ENCODE measurements at places on chromosomes 4 and X.

GRCh38 chrX:130075777-130076176 lies 34.5 kb downstream of the ELF4 start:
- DNase-seq = no peak

DNA sequence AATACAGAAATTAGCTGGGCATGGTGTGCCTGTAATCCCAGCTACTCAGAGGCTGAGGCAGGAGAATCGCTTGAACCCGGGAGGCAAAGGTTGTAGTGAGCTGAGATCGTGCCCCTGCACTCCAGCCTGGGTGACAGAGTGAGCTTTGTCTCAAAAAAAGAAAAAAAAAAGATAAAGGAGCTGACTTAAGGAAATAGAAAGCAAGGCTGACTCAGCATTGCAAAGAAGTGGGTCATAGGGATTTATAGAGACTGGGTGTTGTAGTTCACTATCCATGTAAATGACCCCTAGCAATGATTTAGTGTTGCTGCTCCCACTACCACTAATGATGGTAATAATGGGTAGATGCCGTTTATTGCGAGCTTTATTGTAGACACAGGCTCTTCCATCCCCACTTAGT lies 47.6 kb downstream of the ADD1 start:
- DNase-seq = no peak

DNA sequence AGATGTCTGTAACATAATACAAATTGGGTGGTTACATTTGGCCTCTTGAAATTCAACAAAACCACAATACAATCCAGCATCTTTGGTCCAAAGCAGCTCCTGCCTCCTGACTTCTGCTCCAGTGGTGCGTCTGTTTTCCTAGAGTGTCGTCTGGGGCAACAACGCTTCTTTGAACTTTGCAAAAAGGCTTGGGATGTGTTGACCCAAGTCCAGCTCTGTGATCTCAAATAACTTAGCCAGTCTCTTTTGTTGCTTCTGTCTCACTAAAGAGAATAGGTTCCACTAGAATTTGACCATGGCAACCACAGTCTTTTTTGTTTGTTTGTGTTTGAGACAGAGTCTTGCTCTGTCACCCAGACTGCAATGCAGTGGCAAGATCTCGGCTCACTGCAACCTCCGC lies 324.0 kb downstream of the DHRSX start:
- no peak for DNase-seq

DNA sequence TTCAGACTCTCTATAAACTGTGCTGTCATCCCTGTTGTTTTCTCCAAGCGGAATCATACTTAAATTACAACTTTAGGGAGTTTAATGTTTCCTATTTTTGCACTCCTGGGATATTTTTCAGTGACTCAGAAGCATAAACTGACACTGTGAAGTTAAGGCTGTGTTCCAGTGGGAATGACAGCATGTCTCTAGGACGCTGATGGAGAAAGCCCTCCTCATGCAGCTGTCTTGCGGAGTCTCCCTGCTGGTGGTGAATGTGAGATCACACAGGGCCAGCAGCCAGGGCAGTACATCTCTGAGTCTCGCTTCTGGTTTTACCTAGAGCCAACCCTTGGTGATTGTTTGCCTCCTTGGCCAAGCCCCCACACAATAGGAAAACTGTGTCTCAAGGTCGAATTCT lies 53.3 kb downstream of the NFKB1 start:
- DNase-seq = peak; percentile 72

DNA sequence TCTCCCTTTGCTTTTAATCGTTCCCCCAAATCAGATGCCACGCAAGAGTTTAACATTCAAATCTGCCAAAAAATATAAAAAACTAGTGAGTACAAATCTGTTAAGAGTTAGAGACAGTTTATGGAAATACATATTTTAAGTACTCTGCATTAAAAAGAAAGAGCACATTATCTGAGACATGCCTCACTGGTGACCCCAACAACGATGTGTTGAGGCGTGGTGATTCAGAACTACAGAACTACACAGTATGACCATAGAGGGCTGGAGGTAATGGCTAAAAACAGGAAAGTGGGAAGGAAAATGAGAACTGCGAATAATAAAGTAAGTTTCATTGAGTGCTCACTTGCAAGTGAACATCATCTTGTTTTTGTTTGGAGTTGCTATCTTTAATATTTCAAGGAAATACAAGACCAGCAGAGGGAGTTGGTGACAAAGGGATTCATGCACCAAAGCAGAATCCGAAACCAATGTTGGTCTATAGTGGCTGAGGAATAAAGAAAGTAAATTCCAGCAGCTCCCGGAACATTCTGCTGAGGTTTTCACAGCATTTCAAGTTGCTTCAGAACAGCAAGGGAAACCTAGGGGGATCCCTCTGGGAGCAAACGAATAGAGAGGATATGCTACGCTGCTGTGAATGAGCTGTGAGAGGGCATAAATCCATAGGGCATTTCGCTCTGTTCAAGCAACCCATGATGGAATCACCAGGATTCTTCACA lies 92.2 kb downstream of the DCHS2 start:
- DNase-seq = no peak

- DNase-seq = no peak
Observed at GRCh38 chr4:126207910-126208309, 893.2 kb downstream of the FAT4 start.

DNA sequence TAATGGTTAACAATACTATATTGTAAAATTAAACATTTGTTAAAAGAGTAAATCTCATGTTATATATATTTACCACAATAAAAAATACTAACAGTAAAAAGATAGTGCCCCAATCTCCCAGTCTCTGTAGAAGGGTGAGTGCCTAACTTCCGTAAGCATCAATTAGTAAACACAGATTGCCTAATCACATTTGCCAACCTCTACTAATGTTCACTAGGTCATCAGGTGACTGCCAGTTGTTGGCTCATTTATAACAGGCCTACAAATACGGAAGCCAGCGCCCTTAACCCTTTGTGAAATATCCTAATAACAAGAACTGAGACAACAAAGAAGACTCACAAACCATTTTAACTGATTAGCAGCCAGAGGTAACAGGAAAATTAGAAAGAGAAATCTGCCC lies 345.1 kb downstream of the INPP4B start:
- DNase-seq = no peak

- DNase-seq = no peak
Observed at GRCh38 chr4:177441061-177441802, 1.0 kb downstream of the AGA start.

DNA sequence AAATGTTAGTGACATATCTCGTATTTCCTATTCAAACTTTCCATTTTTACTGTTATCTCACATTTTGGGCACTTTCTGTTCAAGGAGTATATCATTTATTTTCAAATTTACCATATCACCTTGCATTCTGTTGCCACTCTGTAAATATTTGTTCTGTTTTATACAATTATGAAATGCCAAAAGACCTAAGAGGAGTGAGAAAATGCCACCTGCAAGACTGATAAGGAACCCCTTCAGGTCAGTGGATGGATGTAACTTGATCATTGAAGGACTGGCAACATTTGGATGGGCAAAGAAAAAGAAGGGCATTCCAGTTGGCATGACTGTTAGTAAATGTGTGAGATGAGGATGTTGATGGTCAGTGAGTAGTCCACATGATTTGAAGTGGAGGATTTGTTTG lies 79.1 kb downstream of the OTC start:
- DNase-seq = no peak

DNA sequence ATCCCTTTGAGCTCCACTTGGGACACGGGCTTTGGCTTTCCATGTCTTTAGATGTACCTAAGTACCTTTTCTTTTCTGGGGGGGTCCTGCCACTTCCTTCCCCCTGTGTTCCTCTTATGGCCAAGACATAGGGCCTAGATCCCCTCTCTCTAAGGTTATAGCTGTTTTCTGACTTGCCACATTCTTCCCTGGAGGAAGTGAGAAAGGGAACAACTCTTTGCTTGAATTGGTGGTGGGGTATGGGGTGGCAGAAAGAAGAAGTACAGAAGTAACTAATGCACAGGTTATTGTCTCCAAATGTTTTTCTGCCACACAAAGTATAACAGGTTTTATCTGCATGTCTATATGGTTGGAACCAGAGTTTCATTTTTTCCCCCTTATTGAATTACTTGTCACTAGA lies 29.7 kb upstream of the DIPK2B start:
- no peak for DNase-seq

GRCh38 chr4:159272273-159273140 lies 169.6 kb downstream of the RAPGEF2 start:
- no peak for DNase-seq

DNA sequence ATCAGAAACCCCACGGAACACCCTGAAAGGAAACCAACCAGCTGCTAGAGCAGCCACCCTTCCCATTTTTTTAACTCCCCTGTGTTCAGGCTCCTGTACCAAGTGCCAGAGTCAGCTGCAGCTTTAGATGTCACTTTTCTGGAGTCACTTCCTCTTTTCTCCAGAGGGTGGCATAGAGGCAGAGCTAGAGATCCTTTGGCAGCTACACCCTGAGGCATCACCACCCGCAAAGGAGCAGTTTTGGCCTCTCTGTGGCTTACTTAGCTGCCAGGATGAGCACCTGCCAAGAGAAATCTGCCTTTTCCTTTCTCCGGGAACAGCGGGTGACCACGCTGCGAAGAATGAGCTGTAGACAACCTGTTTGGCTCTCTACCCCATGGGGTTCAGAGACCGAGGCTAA lies 58.0 kb upstream of the CHRDL1 start:
- DNase-seq = no peak

DNA sequence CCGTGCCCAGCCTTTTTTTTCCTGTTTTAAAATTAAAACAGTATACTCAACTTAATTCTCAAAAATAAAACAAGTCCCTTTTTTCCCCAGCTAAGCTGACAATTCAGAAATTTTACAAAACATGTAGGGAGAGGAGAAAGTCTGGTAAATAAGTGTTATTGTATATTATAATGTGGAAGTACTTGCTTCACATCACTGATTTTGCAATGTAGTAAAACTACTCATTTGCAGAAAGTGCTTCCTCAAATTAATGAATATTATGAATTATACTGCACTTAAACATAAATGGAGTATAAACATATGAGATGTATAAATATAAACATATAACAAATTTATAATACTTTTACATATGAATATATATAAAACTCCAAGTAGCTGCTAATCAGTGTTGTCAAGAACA lies 11.6 kb upstream of the H2AZ1 start:
- no peak for DNase-seq

GRCh38 chr4:147833741-147834140 lies 101.9 kb downstream of the ARHGAP10 start:
- DNase-seq = no peak

GRCh38 chrX:153634832-153635231 lies 12.2 kb upstream of the DUSP9 start:
- no peak for DNase-seq

- no peak for DNase-seq
Observed at GRCh38 chr4:41799126-41799525, 50.6 kb upstream of the PHOX2B start.
